ENCODE measurements at places on chromosomes 6 and 20.

- DNase-seq: no peak
Observed at GRCh38 chr6:122365775-122366403, 33.6 kb upstream of the HSF2 start.

DNA sequence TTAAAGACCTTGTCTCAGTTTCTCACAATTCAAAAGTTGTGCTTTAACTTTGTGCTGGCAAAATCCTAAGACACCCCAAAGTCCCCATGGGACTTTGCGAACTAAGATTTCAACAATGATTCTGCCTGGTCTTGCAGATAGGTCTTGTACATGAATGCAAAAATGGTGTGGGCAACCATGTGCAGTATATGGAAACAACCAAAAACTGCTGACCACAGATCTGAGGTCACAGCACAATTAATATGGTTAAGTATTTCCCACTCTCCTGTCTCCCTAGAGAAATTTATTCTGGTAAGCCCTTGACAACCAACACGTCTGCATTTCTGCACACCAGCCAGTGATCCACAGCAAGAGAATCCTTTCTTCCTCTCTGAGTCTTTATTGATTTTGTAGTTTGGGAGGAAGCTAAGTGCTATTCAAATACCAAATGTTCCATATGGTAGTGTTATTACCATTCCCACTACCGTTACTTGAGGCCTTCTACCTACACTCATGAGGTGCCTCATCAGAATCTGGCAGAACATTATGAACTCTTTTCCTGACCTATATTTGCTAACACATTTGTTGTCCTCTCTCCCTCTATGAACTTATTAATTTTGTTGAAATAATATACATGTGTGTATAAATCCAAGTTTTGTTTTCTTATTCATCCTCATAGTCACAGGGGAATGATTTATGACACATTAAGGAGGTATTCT is 178.7 kb downstream of the ATXN1 start:
- DNase-seq: no peak

DNA sequence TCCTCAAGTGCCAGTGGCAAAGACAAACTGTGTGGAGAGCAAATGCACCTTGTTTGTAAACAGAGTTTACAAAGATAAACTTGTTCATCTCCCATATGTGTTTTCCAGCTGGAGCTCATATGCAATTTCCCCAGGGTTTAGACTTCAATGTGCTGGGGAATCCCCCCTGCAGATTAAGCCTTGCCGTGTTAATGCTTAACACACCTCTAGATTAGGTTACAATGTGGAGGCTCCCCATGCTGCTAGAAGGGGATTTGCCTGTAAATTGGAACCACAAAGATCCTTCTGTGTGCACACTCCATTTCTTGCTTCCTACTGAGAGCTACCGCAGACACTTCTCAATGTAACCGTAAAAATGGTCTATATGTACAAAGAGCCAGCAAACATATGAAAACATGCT is 263.1 kb downstream of the TBX18 start:
- DNase-seq: no peak

DNA sequence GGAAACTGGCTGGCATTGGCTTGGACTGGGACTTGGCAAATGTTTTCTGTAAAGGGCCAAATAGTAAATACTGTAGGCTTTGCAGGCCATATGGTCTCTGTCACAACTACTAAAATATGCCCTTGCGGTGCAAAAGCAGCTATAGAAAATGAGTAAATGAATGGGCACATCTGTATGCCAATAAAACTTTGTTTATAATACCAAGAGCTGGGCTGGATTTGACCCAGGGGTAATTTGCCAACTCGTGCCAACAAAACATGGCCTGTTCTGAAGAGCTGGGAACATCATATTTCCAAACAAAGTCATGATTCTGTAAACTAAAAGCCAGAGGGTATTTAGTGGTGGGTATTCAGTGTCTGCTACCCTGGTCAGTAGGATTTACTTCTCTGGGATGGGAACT is 320.1 kb upstream of the SOX4 start:
- no peak for DNase-seq

- DNase-seq: no peak
Observed at GRCh38 chr20:17676942-17677341, 5.1 kb downstream of the RRBP1 start.

DNA sequence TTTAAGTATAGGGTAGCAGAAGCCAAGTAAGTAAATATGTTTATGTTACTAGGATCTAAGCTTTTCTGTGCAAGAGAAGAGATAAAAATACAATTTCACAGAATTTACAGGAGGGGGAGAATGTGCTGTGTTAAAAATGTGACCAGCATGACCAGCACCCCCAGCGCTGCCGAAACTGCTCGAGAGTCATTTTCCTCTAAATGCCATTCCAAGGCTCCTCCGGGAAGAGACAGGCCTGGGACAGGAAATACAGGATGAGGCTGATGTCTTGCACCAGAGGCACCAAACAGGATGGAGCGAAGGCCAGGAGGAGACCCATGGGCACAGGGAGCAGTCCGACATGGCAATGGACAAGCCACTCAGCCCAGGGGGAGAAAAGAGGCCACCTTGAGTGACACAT is 21.1 kb downstream of the TAF4 start:
- no peak for DNase-seq

- DNase-seq: peak; percentile 86
Observed at GRCh38 chr20:45336530-45337366, 11.5 kb downstream of the SDC4 start.

GRCh38 chr6:132887204-132887603 is 72.8 kb downstream of the RPS12 start:
- DNase-seq: no peak

GRCh38 chr20:37969949-37970855 is 63.1 kb downstream of the TTI1 start:
- no peak for DNase-seq

DNA sequence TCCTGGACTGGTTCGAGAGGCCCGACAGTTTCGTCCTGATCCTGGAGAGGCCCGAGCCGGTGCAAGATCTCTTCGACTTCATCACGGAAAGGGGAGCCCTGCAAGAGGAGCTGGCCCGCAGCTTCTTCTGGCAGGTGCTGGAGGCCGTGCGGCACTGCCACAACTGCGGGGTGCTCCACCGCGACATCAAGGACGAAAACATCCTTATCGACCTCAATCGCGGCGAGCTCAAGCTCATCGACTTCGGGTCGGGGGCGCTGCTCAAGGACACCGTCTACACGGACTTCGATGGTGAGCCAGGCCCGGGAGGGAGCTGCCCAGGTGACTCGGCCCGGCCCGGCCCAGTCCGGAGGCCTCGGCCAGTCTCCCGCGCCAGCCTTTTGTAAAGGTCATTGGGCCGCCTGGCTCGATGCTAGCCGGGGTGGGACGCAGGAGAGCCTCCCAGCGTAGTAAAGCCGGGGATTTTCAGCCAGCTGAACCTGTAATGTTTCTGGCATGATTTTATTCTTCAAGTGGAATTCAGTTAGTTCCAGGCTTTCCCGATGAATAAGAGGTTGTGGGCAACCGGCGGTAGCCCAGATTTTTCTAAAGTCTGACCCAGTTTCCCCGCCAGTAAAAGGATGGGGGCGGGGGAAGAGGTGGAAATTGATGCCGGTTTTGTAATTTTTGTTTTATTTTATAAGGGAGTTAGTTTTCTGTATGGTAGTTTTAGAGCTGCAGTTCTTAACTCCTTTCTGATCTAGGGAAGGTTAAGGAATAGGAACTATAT is 1.4 kb downstream of the PIM1 start:
- peak; percentile 50 for DNase-seq

DNA sequence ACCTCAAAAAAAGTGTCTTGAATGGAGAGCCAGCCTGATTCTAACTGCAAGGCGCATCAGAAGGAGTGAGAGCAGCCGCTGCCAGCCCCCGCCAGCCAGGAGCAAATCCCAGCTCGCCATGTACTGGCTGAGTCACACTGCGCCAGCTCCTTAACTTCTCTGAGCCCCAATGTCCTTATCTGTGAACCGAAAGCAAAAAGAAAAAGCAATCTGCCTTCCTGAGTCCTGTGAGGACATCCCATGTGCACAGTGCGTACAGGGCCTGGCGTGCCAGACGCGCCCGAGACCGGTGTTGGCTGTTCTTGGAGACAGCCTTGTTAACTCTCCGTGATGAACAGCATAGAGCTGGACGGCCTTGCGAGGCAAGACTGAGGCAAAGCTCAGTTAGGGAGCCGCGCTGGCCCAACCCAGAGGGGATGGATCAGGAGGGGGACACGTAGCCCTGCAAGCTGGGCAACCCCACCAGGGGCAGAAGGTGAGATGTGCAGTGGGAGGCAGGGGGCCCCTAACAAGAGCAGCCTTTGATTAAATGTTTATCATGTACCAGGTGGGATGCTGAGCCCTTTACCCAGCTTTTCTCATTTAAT is 122.7 kb downstream of the AGPAT4 start:
- DNase-seq: no peak

GRCh38 chr20:22127587-22127986 is 422.1 kb downstream of the PAX1 start:
- no peak for DNase-seq

DNA sequence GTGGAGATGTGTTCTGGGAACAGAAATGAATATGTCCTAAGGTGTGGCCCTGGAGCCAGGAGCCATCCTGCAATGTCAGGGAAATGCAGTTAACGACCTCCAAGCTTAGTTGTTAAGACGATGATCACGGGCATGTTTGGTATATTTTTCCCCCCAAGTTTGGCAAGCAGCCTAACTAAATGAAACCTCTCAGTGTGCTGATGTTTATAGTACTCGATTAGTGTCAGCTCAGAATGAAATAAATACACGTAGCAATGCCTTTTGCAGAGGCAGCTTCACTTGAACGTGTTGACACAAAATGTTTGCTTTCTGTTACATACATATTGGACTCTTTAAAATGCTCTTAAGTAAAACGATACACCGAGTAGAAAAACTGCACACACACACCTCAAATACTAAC is 76.2 kb upstream of the OLIG3 start:
- no peak for DNase-seq

GRCh38 chr6:157181649-157182048 is 141.7 kb downstream of the TMEM242 start:
- DNase-seq: peak; percentile 73

DNA sequence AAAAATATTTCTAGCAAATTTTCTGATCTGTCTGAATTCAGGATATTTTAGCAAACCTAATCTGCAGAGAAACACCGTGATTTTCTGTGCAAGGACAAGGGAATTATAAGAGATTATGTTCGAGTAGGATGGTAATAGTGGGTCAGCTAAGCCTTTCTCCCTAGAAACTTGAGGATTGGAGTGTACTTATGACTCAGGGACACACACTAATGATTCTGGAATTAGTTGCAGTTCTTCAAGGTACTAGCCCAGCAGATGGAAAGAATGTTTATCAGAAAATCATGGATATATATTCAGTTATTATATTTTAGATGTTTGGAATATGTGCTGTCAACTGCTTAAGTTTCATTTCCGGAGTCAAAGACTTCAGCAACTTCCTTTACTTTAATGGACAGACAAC is 177.1 kb upstream of the MAP3K7 start:
- DNase-seq: no peak

DNA sequence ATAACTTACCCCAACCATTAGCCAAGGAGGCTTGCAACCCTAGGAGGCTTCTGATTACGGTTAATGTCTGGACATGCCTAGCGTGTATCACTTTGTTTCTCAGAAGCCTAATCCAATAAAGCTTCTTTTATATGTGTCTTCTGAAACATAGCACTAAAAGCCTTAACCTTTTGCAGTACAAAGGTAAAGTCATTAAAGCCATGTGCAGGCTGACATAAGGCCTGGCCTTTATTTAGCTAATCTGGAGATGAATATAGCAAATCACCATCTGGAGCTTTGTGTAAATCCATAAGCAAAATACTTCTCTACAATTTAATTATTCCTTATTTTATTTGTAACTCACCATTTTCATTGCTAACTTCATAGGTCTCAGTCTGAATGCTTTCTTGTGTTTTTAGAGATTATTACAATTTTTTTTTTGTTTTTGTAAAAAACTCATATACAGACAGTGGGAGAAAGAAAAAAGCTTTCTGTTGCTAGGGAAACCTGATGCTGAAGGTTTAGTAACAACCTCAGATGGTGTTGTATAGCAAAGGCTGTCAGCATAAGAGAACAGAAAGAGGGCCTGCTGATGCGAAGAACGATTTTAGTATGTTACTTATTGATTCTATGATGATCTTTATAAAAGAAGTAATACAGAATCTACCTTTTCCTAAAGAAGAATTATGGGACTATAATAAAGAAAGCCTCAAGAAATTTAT is at the start of gene EYS:
EYS (minus strand) TSS at position 101 of the 701 bp plus-strand sequence. CDS start 211,816 bp downstream, outside the sequence.
- peak; percentile 24 for DNase-seq

DNA sequence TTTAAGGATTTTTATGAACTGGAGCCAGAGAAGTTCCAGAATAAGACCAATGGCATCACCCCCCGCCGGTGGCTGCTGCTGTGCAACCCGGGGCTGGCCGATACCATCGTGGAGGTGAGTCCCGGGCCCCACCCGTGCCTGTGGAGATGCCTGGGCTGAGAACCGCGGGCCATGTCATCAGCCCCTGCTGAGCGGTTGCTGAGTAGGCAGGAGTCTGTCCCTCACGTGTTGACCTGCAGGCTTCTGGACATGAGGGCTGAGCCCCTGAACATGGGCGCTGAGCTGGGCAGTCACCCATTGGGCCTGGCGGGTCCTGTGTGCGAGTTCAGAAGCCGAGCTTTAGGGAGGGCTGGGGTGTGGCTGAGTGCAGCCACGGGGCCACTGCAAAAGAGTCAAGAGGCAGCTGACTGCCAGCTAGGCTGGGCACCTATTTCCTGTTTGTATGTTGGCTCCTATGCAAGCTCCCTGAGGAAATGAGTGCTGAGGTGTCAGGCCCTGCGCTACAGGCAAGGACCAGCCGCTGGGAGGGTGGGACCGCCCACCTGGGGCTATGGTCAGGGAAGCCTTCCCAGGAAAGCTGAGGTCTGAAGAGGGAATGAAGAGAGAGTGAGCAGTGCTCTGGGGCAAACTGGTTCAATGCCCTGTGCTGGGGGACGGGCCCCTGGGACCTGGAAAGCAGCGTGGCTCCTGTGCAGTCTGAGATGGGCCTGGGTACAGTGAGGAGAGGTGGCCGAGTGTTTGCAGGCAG is 34.3 kb downstream of the PYGB start:
- no peak for DNase-seq

GRCh38 chr6:38481851-38482250 is 157.9 kb downstream of the BTBD9 start:
- DNase-seq: no peak

DNA sequence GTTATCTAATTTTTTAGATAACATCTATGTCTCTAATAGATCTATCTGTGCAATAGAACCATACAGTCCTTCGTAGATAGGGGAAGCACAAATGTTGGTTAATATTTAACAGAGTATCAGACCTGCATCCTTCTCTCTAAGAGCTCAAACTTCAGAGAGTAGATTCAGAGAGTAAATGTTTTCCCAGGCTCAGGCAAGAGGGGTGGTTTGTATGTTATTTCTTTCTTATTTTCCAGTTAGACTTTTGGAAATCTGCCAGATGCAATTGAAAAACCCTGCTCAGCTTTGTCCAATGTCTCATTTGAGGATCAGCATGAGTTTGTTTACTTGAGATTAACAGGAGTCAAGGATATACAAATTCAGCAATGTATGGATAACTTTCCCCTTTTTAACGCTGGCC is 361.9 kb downstream of the BCKDHB start:
- DNase-seq: peak; percentile 60

- no peak for DNase-seq
Observed at GRCh38 chr20:24117383-24117782, 128.8 kb upstream of the GGTLC1 start.

GRCh38 chr6:7183707-7184106 is 75.9 kb downstream of the RREB1 start:
- peak; percentile 44 for DNase-seq

Measured in small intestine (tissue), 16 donors.